ENCODE measurements at places on chromosomes 6 and 20.
A peak's percentile ranks its signal among the peaks of the same experiment; 100 is the strongest.

DNA sequence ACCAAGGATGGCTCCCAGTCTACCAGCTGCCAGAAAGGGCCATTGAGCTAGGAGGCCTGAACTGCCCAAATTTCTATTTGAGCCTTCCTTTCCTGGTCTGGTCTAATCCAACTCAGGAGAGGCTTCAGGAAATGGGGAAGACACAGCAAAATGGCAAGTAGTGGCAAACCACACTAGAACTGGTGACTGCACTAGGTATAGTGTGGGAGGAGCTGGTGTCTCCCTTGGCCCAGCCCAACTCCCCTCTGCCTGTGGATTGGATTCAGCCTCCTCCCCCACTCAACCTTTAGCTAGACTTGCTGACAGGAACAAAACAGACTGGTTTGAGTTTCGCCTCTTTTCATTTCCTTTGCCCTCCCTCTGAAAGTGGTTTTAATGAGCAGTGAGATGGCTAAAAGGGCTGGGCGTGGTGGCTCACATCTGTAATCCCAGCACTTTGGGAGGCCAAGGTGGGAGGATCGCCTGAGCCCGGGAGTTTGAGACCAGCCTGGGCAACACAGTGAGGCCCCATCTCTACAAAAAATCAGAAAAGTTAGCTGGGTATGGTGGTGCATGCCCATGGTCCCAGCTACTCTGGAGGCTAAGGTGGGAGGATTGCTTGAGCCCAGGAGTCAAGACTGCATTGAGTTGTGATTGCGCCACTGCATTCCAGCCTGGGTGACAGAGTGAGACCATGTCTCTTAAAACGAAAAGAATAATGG is 17.5 kb downstream of the MRPS18A start:
- peak; percentile 34 for DNase-seq

DNA sequence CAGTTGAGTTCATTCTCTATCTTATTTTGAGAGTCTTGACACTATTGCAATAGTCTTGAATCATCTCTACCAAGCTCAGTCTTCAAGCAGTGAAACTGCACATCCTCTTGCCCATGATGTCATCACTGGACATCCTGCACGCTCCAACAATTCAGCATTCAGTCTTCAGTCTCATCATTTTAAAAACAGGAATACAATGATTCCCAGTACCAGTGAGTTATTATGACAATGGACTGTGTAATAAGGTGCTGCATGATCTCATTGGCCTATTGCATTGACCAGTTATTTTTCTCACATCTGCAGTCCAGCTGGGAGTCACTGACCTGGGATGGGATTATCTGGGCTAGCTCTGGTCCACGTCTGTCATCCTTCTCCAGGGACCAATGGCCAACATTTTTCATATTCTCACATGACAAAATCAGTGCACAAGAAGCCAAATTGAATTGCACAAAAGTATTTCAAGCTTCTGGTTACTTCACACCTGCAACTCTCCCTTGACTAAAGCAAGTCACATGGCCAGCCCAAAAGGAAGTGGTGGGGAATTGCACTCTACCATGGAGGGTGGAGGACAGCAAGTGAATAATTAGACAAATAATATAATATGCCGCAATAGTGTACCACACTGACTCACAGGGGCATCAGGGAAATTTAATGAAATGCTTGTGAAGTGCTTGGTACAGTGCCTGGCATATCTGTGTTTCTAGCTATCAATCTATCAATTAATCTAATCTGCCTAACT is 6.4 kb upstream of the CST2 start:
- no peak for DNase-seq

DNA sequence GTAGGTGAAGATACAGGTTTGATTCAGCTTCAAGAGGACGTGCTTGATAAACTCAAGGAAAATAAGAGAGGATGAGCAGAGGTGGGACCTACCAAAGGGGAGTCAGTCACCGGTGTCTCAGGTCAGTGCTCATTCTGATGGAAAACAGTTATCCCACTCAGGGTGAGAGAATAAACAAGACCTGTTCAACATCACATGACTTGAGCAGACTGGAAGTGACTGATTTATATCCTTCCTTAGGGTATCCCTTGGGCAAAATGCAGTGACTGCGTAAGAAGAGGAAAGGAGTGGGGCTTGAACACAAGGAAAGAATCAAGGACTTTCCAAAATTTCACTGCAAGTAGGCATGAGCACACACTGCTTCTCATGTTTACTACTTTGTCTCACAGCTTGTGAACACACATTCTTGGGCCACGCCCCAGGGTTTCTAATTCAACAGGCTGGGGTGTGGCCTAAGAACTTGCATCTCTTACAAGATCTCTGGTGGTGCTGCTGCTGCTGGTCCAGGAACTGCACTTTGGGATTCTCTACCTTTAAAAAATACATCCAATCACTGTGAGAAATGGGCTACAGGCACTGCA is 11.6 kb downstream of the CST3 start:
- DNase-seq: no peak

GRCh38 chr20:19835533-19836222 is 77.6 kb downstream of the RIN2 start:
- no peak for DNase-seq

DNA sequence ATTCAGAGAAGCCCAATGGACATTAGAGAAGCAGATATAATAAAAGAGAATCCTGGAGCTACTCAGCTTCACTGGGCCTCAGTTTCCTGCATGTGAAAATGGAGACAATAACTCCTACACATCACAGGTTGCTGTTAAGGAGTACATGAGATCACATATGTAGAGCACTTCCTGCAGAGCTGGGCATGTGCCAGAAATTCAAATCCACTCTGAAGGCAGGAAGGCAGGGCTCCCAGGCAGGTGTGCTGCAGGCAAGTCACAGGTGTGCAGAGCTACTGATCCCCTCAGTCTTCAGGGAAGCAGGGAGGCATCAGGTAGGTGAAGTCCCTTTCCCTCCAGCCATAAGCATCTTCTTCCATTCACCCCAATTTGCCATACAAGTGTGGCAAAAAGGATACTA is 48.0 kb downstream of the DST start:
- DNase-seq: no peak

DNA sequence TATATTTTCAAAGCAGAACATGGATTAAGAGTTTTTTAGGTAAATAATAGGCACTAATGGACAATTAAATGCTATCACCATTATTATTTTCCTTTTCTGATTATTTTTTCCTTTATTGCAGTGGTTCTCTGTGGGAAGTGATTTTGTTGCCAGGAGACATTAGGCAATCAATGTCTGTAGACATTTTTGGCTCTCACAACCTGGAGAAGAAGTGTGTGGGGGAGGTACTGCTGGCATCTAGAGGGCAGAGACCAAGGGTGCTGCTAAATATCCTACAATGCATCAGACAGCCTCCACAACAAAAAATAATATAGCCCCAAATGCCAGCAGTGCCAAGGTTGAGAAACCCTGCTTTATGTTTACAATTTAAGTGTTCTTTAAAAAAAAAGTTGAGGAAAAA is 8.3 kb downstream of the IFNGR1 start:
- no peak for DNase-seq

GRCh38 chr20:11726026-11726425 is 191.7 kb upstream of the BTBD3 start:
- DNase-seq: peak; percentile 34

GRCh38 chr6:41039060-41039998 is at the start of gene UNC5CL:
Gene UNC5CL, minus strand, starts transcription at chr6:41039221. Its CDS starts 4,147 bp downstream, at chr6:41035074.
- peak; percentile 47 for DNase-seq

DNA sequence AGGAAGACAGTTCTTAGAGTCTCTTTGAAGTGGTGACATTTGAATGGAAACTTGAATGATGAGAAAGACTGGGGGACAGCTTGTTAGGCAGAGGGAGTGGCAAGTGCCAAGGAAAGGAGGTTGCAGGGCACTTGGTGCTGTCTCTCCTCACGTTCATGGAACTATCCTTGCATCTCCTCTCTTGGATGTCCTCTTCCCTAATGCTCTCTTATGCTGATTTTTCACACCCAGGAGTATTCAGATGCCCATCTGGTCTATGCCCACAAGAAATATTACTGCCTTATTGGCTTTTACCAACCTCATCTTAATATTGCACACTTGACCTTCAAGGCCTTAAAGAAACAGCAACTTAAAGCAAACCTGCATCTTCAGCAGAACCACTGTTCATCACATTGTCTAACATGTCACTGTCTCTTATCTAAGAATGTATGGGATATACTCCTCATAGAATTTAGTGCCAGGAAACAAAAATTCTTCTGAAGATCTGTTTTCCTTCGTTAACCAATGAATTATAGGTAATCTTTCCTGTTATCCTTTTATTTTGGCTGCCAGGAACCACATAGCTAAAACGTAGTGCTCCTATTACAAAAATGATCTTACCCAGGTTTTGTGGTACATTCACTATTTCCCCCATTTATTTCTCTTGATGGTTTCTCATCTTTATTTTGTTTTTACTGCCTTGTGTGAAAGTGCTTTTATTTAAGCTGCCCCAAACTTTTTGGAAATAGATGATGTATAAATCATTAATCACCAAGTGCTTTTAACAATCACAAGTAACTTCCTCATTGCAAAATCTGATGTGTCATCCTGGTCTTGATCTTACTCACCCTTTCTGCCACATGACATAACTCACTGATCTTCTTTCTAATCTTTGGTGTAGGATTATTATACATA is 12.8 kb downstream of the RGS17 start:
- DNase-seq: no peak

GRCh38 chr20:42493001-42493400 is 696.7 kb downstream of the PTPRT start:
- no peak for DNase-seq

DNA sequence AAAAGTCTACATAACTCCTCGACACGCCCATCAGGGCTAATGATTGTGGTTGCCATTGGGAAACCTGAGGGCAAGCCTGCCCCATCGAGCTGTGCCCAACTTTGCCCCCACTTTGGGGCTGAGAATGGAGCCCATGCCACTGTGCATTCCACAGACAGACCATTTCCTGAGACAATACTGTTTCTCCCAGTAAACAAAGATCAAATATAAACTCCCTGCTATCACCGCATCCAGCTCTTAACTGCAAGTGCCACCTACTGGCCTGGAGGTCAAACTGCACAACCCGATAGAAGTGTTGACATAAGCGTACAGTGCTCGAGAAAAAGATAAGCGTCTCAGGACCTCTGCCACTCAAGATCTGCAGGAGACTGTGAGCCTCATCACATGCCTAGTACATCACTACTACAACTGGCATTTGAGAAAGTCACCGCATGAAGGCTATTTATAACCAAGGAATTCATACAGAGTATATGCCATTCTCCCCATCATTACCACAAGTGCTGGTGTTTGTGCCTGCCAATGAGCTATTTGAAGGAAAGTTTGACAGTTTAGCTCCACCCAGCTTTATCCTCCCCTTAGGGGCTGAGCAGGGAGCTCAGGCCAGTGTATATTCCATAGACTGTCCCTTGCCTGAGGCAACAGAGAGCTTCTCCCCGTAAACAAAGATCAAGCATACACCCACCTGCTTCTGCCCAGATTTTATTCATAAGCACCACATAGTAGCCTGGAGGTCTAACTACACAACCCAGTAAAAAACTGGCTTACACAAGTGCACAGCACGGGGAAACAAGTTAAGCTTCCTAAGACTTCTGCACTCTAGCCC is 4.5 kb upstream of the DEFB126 start:
- DNase-seq: peak; percentile 12

- no peak for DNase-seq
Observed at GRCh38 chr6:63493557-63493956, 78.7 kb upstream of the LOC128125822 start.

GRCh38 chr6:158996856-158997255 is 3.1 kb downstream of the RSPH3 start:
- no peak for DNase-seq

DNA sequence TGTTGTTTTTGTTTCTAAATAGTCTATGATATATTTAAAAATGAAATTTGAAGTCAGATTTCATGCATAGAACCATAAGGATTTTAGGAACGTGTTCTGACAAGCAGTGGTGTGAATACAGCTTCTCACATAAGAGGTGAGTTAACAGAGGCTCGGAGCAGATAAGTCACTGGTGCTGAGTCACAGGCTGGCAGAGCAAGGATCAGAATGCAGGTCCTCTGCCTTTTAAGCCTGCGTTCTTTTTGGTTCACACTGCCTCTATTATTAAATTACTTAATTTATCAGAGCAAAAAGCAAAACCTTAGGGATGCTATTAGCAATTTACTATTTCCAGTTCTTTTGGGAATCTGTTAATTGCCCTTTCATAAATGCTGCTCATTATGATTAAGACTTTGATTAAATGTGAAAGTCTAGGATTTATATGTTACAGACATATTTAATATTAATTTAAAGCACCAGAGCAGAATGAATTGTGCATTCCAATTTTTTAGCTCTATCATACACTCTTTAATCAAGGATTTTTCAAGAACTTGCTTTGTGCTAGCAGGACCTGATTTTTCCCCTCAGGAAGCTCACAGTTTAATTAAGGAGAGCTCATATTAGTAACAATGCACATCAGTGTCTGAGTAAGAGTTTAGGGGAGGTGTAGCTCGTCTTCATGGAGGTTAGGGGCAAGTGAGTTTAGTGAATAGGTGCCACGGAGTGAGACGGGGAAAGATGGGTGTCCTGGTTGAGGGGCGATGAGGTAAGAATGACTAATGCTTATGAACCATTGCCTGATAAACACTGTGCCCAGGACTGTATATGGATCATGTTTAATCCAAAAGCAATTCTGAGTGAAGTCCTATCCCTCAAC is 212.7 kb upstream of the AGPAT4 start:
- DNase-seq: no peak

- DNase-seq: no peak
Observed at GRCh38 chr20:41621421-41621820, 3.2 kb upstream of the CHD6 start.

DNA sequence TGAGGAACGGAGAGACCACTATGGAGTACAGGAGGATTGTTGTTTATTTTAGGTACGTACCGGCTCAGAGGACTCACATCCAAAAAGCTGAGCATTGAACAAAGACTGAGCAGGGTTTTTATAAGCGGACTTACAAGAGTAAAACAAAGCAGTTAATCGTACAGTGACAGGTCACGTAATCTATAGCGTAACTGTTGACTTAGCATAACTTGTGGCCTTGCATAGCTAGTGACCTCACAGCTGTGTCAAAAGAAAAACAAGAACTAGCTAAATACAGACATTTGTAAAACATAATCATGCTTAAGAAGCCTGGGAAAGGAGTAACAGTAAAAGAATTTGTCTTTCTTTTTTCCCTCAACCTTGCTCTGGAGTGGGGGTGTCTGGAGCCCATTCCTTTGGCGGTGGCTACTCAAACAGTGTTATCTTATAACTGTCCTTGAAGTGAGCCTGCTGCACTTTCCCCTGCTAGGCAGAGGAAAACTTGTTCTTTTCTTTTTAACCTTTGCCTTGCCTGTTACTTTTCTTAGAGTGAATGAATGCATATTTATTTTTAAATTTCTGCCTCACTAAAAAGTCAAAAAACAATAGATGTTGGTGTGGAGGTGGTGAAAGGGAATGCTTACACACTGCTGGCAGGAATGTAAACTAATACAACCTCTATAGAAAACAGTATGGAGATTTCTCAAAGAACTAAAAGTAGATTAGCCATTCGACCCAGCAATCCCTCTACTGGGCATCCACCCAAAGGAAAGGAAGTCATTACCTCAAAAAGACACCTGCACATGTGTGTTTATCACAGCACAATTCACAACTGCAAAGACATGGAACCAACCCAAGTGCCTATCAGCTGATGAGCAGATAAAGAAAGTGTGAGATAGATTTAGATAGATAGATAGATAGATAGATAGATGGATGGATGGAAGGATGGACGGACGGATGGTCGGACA is 109.0 kb downstream of the TAF4 start:
- DNase-seq: no peak
